HCEC 1CT (cell line): ENCODE measurements at places on chromosomes 16 and 17.

DNA sequence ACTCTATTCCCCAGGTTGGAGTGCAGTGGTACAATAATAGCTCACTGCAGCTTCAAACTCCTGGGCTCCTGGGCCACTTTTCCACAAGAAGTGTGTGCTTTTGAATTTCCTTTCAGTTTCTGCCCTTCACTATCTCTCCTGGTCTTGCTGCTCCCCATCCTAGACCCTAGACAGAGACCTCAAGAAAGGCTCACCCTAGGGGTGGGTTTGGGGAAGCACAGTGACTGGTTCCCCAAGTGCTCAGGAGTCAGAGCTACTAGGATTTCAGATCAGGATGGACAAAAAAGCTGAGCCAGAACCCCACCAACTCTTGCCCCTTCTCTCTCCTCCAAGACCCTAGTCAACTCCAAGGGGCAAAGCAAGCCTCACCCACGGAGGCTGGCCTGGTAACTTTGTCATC is 1.6 kb upstream of the SEBOX start:
- DNase-seq: no peak

DNA sequence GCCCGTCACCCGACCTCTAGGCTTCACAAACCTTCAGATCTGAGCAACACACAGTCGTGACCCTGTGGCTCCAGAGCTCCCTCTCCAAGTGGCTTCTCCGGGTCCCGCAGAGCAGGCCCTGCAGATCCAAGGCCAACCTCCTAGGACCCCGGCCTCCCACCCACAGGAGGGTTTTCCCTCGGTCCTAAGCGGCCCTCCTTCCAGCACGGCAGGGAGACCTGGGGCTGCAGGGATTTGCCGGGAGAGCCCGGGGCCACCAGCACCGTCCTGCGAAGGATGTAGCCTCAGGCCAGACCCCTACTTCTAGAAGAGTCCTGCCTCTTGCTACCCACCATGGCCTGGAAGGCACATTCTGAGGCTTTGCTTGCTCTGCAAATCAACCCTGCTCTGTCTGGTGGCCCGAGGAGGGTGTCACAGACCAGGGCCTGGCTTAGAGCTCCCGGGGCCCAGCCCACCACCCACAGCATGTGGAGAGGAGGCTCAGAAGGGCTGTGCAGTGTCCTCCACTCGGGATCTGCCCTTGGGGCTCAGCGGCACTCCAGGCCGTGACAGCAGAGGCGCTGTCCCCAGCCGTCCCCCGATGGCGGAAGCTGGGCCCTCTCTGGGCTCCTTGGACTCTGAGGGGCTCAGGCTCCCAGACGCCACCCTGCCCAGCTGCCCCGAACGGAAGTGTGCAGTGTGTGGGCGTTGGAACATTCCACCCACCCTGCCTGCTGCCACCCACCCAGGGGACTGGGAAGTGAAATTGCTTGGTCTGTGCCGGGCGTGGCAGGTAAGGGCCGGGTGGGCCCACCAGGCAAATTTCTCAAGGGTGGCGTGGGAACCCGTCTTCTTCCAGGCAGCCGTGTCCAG is 28.8 kb upstream of the ACSF3 start:
- DNase-seq: no peak

DNA sequence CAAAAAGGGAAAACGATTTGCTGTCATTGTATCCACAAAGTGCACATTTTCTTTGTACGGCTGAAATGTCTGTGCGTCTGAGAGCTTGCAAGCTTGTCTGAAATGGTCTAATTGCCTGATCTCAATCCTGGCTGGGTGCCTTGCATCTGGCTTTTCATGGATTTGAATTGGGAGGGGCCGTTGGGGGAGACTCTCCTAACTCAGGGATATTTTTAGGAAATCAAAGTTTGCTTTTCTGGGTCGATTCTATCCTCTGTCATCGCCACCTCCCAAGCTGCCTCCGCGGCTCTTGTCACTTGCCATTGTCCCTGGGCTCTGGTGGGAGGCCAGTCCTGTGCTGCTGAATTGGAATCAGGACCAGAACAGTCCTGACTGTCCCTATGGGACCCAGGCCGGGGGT is 33.3 kb upstream of the MGAT5B start:
- DNase-seq: no peak

GRCh38 chr16:67108931-67109406 is 772 bp upstream of the PHAF1 start:
- no peak for DNase-seq

DNA sequence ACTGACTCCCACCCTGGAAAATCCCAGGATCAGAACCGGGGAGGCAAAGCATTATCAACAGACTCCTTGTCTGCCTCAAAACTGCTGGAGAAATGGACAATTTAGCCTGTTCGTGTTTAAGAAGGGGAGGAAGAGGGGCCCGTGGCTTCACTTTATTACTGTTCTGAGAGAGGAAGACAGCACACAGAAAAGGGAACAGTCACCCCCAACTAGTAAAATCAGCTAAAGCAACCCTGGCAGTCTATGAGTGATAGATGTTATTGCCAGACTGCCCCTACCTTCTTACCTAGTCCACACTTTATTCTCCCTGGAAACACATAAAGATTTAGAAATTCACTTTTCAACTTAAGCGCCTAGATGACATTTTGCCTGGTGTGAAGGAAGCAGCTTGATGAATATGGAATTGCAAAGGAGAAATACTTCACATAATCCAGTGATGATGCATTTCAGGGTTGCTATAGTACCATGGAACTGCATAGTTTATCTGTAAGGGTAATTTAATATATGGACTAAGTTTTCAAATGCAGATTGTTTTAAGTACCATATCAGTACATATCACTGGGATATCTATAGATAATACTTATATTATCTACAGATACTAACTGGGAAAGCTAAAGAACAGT is 36.9 kb upstream of the TRAP1 start:
- peak; percentile 45 for DNase-seq

- peak; percentile 32 for DNase-seq
These were observed 192.4 kb upstream of the GSE1 start for GRCh38 chr16:85420501-85421337.

GRCh38 chr16:74725651-74726455 is 25.2 kb upstream of the MLKL start:
- no peak for DNase-seq

GRCh38 chr16:77273815-77274214 is 74.6 kb downstream of the SYCE1L start:
- DNase-seq: peak; percentile 74

GRCh38 chr16:17224879-17225281 is 245.9 kb downstream of the XYLT1 start:
- DNase-seq: peak; percentile 73
